Fibroblast of mammary gland (primary cell): ENCODE measurements at places on chromosomes 4 and X.

DNA sequence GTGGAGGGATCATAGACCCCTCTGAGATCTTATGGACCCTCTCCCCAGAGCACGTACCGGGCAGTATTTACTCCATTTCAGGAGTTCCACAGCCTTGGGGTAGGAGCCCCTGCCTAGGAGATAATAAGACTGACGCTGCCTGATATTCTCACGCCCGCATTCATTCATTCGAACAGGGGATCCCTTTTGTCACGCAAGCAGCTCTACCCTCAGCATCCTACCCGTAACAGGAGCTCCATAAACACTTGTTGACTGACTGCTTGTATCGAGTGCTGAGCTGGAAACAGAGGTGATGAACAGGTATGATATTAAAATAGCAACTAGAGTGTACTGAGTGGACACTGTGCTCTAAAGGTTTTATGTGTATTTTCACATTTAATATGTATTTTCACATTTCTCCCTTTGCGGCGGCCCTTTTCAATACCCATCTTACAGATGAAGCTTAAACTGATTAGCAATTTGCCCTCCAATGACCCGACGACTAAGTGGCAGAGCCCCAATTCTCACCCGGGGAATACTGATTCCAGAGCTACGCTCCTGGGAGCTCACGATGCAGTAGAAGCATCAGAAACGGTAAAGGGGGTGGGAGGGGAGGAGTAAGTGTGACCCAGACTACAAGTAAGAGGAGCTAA, 888 bp downstream of the RAB28 start:
- DNase-seq: peak; percentile 9

DNA sequence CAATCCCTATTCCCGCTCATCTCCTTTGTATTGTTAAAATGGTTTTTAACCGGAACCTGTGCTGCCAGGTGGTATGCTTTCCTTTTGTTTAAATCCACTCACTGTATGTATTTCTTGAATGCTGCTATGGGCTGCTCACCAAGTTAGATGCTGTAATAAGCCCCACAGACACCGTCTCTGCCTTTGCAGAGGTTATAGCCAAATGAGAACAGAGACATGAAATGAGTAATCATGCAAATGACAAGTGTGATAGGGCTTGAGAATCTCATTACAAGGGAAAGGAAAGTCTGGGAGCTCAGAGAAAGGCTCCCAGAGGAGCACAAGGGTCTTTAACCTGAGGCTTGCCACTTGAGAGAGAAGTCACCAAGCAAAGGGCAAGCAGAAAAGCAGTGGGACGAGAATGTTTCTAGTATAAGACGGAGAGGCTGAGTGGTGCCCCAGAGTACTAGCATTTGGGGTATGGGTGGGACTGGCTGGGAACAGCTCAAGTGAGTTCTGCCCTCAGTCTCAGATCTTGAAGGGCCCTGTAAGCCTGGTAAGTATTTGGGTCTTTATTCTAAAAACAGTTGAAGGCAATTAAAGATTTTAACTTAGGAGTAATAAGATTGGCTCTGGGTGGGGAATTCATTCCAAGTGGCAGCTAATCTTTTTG, 110.8 kb upstream of the H2AZ1 start:
- DNase-seq: no peak

DNA sequence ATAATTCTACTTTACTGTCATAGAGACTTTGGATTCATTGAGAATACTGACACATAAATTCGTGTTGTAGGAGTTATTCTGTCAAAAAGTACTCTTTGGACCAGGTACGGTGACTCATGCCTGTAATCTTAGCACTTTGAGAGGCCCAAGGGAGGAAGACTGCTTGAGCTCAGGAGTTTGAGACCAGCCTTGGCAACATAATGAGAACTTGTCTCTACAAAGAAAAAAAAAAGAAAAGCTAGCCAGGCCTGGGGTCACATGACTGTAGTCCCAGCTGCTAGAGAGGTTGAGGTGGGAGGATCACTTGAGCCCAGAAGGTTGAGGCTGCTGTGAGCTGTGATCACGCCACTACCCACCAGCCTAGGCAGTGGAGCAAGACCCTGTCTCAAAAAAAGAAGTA, 54.9 kb downstream of the WDR19 start:
- DNase-seq: no peak

- no peak for DNase-seq
Observed at GRCh38 chr4:176002007-176002613, 63.5 kb upstream of the WDR17 start.

DNA sequence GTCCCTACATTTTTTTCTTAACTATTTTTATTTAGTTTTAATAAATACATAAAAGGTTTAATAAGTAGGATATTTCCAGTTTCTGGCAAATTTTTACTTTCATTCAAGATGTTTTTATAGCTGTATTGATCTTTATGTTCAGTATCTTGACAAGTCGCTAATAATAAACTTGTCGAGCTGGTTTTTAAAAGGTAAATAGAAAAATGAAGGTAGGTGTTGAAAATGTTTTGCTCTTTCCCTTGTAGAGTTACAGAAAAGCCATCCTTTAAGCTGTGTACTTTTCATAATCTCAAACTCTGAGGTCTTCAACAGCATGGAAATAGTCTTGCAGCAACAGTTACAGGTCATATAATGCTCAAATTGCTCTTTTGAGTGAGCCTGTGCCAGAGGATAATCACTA, 52.6 kb downstream of the RS1 start:
- DNase-seq: no peak

GRCh38 chr4:54727346-54727745, 69.6 kb downstream of the KIT start:
- DNase-seq: no peak

- DNase-seq: no peak
Observed at GRCh38 chrX:1249101-1249887, 19.3 kb upstream of the CSF2RA start.

DNA sequence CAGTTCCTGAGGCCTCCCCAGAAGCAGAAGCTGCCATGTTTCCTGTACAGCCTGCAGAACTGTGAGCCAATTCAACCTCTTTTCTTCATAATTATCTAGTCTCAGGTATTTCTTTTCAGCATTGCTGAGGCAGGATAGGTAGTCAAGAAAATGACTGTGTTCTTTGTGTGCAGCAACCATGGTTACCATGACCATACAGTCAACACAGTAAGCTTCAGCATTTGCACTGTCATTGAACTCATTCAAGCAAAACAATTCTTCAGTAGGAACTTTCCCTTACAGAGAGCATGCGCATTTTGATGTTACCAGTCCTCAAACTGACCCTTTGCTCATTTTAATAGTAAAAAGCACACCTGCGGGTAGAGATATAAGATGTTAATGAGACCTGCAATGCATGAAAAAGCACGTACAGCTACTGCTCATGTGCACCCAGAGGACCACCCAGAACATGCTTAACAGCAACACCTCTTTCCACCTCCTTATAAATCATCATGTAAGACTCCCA, 180.8 kb downstream of the PRKX start:
- no peak for DNase-seq
